ENCODE measurements at places on chromosomes 3 and 15.

DNA sequence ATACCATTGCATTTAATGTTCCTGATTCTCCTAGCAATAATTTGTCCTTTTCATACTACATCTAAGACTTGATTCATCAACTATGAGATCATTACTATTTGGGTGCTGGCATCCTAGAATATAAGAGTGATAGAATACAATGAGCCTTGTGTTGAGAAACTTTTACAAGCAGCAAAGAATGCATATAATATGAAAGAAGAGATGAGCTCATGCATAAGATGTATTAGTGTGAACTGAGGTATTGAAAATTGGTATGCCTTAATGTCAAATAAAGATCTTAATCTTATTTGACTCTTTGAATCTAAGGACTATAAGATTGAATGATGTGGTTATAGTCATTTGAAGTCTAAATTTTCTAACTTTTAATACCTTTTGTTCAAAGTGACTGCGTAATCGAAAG is 220.0 kb upstream of the ARHGEF26 start:
- no peaks in the 10 kb centered on the region for H3K36me3 ChIP-seq
- H3K4me3 ChIP-seq: no peak overlapping the region
- no peaks in the 10 kb centered on the region for H3K4me1 ChIP-seq
- DNase-seq: no peak
- H3K27ac ChIP-seq: no peak overlapping the region
- H3K27me3 ChIP-seq: no peaks in the 10 kb centered on the region

DNA sequence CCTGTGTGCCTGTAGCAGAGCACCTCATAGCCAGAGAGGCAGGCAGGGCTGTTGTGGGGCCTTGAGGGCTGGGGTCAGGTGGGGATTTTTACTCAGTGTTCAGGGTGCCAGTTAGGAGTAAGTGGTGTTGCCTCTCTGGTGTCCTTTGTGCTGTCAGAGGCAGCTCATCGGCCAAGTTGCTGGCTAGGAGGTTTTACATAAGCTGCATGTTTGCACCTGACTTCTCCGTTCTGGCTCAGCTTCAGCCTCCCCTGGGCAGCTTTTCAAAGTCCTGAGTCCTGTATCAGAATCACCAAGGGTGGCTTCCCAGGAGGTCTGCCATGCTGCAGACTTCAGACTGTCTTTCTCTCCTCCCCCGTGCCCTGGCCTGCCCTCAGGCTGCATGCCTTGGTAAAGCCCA is 242.6 kb upstream of the TPM1 start:
- H3K36me3 ChIP-seq: no peaks in the 10 kb centered on the region
- H3K27me3 ChIP-seq: no peaks in the 10 kb centered on the region
- no peak overlapping the region for H3K27ac ChIP-seq
- no peak for DNase-seq

GRCh38 chr3:3288255-3288654 is 108.8 kb upstream of the CRBN start:
- no peak overlapping the region for H3K4me3 ChIP-seq
- H3K4me1 ChIP-seq: no peaks in the 10 kb centered on the region
- DNase-seq: no peak
- no peak overlapping the region for H3K27ac ChIP-seq
- no peaks in the 10 kb centered on the region for H3K36me3 ChIP-seq

DNA sequence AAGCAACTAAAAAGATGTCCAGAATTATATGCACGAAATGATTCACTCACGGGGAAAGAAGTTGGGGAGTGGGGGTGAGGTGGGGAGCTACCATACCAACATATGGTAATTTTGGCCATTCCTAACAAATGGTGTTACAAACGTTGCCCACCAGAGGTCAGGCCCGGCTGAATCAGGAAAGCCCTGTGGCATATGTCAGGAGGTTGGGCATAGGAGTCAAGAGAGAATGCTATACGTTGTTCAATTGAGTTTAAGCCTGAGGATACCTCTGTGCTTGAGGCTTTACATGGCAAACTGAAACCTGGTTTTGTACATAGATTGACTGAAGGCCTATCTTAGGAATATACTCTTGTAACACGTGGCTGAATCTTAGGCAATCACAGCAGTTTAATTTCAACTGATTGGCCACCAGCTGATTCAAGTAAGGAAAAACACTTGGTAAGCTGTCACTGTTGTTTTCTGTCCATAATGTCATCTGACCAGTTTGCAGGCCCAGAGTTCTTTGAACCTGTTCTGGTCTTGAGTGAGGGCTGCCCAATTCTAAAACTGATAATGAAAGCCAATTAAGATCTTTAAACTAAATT is 23.4 kb upstream of the SLC2A2 start:
- H3K4me3 ChIP-seq: no peak overlapping the region
- no peaks in the 10 kb centered on the region for H3K36me3 ChIP-seq
- peak; percentile 36 for DNase-seq
- H3K27ac ChIP-seq: no peak overlapping the region

DNA sequence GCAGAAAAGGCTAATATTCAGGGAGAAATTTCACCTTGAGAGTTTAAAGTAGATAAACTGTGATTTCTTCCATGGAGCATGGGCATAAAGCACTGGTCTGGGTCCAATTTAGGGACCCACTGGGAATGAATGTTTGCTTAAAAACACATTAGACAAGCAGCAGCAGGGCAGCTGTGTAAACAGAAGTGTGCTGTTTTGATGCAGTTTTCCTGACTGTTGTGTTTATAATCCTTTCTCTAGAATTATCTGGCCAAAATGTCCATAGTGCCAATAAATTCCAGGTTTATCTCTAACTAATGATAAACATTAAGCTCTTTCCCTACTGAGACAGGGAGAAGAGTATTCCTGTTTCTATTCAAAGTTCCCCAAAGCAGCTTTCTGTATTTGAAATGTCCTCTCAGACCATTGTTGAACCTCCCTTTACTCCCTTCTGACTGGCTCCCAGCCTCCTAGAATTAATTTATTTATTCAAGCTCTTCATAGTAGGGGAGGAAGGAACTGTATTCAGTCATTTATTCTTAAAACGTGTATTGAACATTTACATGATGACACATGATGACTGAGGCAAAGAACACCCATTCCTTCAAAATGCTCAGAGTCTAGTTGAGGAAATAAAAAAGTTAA is 7.0 kb upstream of the TM4SF18 start:
- no peaks in the 10 kb centered on the region for H3K36me3 ChIP-seq
- DNase-seq: no peak
- H3K27me3 ChIP-seq: no peaks in the 10 kb centered on the region
- no peak overlapping the region for H3K4me3 ChIP-seq
- peaks cover 3% of the 10 kb centered on the region for H3K4me1 ChIP-seq

DNA sequence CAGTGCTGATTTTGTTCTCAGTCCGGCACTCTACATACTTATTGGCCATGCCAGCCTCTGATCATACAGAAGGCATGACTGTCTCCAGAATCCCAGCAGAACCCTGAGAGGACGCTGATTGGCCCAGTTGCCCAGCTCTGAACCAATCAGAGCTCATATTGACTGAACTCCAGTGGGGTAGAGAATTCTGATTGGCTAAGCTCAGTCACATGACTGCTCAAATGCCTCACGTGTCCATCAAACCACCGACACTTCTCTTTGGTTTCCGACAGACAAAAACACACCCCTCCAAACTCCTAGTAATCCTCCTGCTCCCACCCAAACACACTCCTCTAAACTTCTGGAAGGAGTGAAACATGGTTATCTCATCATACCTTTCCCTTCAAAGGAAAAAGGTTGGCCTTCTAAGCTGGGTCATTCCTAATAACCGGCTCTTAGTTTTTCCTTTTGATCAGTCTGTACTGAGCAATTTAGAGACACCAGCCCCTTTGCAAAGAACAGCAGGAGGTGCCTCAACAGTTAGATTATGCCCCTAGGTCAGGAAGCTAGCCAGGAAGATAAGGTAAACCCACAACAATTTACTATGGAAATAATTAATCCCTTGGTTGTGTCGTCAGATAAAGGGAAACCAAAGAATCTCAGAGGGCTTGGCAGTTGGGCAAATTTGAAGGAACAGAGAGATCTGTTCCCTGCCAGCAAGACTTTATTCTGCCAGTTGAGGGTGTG is 187.8 kb downstream of the TLE3 start:
- H3K36me3 ChIP-seq: no peaks in the 10 kb centered on the region
- H3K4me1 ChIP-seq: peaks cover 6% of the 10 kb centered on the region
- H3K27me3 ChIP-seq: peaks cover 7% of the 10 kb centered on the region
- no peak for DNase-seq

DNA sequence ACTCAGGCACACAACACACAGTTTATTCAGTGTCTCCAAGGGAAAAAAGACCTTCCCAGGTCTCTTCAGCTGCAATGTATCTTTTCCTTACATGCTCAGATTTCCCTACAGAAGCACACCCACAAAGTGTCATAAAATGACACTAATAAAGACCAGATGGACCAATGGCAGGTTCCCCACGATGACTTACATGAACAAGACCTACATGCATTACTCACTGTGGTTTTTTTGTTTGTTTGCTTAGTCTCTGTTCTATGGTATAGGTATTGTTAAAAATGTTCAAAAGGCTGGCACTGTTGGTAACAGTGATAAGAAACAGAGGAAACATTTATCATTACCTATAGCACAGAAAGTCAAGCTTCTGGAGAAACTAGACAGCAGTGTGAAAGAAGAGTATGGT is 318.2 kb upstream of the TMCO5A start:
- H3K27me3 ChIP-seq: no peaks in the 10 kb centered on the region
- no peaks in the 10 kb centered on the region for H3K36me3 ChIP-seq
- no peak overlapping the region for H3K4me3 ChIP-seq
- H3K27ac ChIP-seq: no peak overlapping the region

GRCh38 chr15:67501177-67501835 is 19.6 kb upstream of the C15orf61 start:
- DNase-seq: no peak
- no peaks in the 10 kb centered on the region for H3K36me3 ChIP-seq
- H3K27me3 ChIP-seq: no peaks in the 10 kb centered on the region
- no peaks in the 10 kb centered on the region for H3K4me1 ChIP-seq

DNA sequence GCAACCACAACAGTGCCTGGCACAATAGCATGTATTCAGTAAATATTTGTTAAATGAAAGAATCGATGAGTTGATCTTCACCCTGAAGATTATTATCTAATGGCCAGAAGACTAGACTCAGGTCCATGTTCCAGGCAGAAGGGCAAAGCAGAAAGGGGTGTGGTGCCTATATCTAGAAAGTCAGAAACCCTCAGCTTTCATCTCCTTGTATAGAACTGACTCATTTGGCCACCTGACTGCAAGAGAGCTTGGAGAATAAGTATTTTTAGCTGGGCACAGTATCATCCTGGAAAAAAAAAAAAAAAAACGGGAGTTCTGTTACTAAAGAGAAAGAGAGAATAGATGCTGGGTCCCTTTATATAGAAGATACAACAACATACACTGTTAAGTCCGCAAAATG is 69.7 kb upstream of the SPRED1 start:
- no peaks in the 10 kb centered on the region for H3K4me1 ChIP-seq
- no peak overlapping the region for H3K4me3 ChIP-seq
- DNase-seq: no peak
- H3K27me3 ChIP-seq: no peaks in the 10 kb centered on the region
- H3K36me3 ChIP-seq: no peaks in the 10 kb centered on the region
- no peak overlapping the region for H3K27ac ChIP-seq

GRCh38 chr3:74288761-74289160 is 325.7 kb downstream of the CNTN3 start:
- no peaks in the 10 kb centered on the region for H3K36me3 ChIP-seq
- no peak overlapping the region for H3K4me3 ChIP-seq
- no peaks in the 10 kb centered on the region for H3K27me3 ChIP-seq
- H3K4me1 ChIP-seq: no peaks in the 10 kb centered on the region
- no peak for DNase-seq
- H3K27ac ChIP-seq: no peak overlapping the region

GRCh38 chr15:62509395-62509958 is 344.4 kb upstream of the C2CD4B start:
- no peak overlapping the region for H3K27ac ChIP-seq
- no peak for DNase-seq
- no peaks in the 10 kb centered on the region for H3K27me3 ChIP-seq
- no peaks in the 10 kb centered on the region for H3K4me1 ChIP-seq
- no peak overlapping the region for H3K4me3 ChIP-seq
- H3K36me3 ChIP-seq: no peaks in the 10 kb centered on the region

DNA sequence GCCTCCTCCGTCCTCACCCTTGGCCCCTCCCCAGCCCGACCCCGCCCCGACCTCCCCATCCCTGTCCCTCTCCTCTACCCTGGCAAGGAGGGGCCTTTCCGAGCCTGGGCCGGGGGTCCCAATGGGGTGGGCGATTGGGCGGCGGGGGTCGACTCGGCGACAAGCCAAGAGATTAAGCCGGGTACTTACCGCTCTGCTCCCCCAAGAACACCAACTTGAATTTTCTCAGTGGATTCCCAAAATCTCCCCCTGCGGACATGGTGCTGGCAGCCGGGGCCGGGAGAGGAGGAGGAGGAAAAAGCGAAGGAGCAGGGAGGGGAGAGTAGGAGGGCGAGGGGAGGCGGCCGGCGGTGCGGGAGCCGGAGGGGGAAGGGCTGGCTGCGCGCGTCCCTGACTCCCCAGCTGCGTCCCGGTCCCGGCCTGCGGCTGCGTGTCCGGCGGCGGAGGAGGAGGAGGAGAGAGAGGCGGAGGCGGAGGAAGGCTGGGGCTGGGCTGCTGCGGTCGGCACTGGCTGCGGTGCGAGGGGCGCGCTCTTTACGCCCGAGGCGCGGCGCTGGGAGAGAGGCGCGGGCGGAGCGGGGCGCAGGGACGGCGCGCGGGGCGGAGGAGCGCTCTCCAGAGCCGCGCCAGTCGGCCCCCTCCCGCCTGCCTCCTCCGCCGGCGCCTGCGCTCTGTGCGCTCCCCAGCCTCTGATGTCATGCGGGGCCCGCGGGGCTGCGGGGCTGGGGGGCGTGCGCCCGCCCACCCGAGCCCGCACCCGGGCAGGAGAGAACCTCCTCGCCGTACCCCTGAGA is at the start of gene RAB6B:
Gene RAB6B (minus strand): TSS at position 675 of the 794 bp plus-strand sequence. CDS start 416 bp downstream, at position 259.
- no peaks in the 10 kb centered on the region for H3K36me3 ChIP-seq
- peaks cover 33% of the 10 kb centered on the region for H3K27me3 ChIP-seq
- no peaks in the 10 kb centered on the region for H3K4me1 ChIP-seq
- H3K4me3 ChIP-seq: peak within 1 kb of the TSS; percentile 74
